ENCODE measurements at places on chromosomes 16 and 17. TPM values are rescaled to one million over a fixed set of nuclear protein-coding genes. Genes with fewer than 3 reads are reported as not detected.

DNA sequence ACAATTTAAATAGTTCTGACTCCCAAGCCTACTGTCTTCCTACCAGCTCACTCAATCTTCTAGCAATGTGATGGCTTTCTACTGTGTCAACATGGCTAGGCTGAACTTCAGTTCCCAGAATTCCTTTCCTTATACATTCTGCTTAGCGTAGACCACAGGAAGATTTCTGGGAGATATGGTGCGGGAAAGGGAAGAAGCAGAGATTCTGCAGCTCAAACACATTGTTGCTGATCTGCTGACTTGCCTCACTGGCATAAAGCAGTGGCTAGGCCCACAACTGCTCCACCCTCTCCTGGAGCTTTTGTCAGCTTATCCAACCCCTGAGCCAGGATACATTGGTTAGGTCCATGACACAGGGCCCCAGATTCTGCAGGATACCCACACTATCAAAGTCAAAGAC is 58.8 kb downstream of the GAS7 start:
- DNase-seq, result no peak

DNA sequence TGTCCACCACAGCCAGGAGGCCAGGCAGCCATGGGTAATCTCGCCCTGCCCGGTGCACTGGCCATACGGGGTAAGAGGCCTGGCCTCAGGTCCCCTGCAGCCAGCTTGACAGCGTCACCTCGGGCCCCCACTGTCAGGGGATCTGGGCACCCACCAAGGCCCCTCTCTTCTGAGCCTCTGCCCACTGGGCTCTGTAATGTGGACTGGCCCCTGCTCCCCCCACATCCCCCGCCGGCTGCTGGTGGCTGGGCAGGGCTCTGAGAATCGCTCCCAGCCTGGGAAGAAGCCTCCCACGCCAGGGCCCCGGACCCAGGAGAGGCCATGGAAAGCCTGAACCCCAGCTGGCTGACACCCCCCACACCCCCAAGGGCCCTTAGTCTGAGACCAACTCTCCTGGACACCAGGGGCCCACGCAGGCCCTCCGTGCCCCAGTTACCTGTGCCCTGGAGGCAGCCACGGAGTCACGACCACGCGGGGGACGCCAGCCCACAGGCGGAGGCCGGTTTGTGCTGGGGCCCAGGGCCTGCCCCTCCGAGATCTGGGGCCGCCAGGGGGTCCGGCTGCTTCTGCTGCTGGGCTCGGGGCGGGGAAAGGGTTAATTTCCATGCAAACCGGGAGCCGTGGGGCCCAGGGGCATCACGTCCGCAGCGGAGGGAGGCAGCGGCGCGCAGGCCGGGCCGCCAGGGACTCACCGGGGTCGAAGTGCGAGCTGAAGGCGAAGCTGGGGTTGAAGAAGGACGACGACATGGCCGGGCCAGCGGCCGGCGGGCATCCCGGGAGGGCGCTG is at the start of gene PVALEF:
Gene PVALEF, plus strand, starts transcription at position 262 of the 787 bp plus-strand sequence. CDS start 15,720 bp downstream, outside the sequence.
- no peak for DNase-seq

DNA sequence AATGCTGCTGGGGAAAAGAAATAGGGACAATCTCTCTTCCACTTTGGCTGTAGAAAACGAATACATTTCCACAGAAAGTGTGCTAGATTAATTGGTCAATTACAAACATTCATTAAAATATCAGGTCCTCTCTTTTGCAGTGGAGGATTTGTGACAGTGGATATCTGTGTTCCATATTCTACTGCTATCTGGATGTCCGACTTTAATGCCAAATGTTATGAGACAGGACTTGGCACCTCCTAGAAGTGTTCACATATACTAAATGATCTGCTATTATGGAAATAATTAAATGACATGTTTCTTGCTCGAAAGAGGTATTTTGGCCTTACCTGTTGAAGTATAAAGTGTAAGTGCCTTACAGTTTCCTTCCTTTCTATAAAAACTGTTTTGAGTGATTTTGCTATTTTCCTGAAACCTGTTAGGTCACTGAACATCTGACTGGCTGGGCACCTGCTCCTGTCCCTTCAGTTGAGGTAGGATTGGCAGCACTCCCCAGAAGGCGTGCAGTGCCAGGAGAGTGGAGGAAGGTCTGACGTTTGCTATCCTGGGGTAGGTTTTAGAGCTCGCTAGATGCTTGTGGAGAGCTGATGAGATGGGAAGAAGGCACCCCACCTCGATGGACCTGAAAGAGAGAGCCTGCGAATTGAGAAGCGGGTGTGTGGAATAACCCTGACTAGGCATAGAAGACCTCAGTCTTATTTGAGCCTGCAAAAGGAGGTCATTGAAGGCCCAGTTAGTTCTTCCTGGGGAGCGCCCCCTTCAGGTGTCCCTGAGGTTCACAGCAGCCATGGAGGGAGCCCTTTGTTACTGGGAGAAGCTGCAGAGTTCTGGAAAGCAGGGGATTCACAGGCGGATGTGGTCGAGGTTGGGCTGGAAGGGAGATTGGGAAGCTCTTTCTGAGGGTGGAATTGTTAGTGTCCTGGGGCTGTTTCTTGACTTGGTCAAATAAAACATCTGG is 159.4 kb upstream of the ZNF267 start:
- DNase-seq, result no peak

Gene AANAT
- not detected for total RNA-seq

Gene ANKRD11
- total RNA-seq, result 135 TPM

DNA sequence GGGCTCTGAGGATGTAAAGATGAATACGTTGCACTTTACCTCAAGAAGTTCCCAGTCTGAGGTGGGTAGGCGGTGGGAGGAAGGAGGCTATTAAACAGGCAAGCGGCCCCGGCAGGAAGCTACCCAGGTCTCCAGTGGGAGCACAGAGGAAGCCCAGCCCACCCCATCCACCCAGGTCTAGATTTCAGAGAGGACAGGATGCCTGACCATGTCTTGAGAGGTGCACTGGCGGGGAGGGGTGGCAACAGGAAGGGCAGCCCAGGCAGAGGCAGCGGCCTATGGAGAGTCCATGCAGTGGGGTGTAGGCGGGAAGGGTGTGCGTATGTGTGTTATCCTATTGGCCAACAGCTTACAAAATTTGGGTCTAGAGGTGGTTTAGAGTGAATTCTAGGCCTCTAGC is 13.9 kb downstream of the SARM1 start:
- no peak for DNase-seq

- no peak for DNase-seq
Measured at GRCh38 chr17:70661342-70662222, 492.2 kb downstream of the KCNJ2 start.

DNA sequence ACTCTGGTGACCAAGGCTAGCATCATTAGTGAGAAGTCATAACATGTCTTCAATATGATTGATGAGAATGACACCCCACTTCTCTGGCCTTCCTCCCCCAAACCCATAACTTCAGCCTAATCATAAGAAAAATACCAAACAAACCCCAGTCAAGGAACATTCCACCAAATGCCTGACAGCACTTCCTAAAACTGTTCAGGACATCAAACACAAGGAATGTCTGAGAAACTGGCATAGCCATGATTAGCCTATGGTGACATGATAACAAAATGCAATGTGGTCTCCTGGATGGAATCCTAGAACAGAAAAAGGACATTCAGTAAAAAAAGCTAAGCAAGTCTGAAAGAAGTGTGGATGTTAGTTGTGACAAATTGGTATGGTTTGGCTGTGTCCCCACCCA is 24.7 kb upstream of the TBX4 start:
- DNase-seq, result no peak

Gene MT1G
- not detected for total RNA-seq

DNA sequence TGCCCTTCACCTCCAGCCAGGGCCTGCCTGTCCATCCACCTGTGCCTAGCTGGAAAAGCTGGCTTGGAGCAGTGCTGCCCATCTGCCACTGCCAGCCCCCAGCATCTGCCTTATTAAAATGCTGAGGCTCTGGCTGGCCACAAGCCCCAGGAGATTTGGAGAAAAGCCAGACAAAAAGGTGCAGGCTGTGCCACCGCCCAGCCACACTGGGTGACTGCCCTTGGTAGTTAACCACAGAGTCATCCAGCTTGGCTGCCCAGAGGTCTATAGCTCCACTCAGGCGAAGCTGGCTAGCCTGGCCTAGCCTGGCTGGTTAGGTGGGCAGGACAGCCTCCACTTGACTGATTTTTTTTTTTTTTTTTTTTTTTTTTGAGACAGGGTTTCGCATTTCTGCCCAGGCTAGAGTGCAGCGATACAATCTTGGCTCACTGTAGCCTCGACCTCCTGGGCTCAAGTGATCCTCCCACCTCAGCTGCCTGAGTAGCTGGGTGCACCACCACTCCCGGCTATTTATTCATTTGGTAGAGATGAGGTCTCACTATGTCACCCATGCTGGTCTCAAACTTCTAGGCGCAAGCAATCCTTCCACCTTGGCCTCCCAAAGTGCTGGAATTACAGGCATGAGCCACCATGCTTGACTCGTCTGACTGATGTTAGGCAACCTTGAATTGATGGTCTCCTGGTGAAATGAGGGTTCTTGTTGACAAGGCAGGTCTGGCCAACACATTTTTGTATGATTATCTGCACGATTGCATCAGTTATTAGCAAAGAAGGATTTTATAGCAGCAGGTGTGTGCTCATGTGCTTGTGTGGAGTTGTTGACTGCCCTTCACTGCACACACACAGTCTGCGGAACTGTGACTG is 103.8 kb downstream of the RAB11FIP4 start:
- DNase-seq, result no peak

GRCh38 chr16:63655846-63656245 is 1466.0 kb downstream of the CDH11 start:
- no peak for DNase-seq

Gene HSD11B2
- total RNA-seq, result 30.2 TPM

Gene SULT1A2
- not detected for total RNA-seq

Gene PRAC1
- total RNA-seq, result 9.6 TPM

GRCh38 chr16:89925596-89926079 is 2.5 kb downstream of the TUBB3 start:
- no peak for DNase-seq

- DNase-seq, result no peak
Measured at GRCh38 chr17:75133001-75133400, 1.5 kb upstream of the NT5C start.

Gene PITPNM3
- total RNA-seq, result 8.6 TPM

Gene TMEM238L
- total RNA-seq, result 1.2 TPM

GRCh38 chr17:1455291-1455796 is 688 bp downstream of the CRK start:
- no peak for DNase-seq

DNA sequence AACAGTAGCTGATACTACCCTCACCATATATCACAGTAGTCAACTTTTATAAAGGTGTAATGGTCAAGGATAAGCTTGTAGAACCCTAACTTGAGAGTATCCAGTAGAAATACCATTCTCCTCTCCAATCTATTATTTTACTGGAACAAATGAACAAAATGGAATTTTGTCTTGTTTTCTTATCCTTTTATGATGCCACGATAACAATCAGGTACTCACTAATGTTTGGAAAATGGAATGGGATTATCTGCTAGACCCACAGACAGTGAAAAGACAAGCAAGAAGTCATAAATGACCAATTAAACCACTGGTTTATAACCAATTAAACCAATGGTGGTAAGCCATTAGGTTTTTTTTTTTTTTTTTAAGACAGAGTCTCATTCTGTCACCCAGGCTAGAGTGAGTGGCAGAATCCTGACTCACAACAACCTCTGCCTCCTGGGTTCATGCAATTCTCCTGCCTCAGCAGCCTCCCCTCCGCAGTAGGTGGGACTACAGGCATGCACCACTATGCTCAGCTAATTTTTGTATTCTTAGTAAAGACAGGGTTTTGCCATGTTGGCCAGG is 10.4 kb downstream of the GPATCH8 start:
- no peak for DNase-seq

- DNase-seq, result no peak
Measured at GRCh38 chr17:82058855-82059249, 6.8 kb downstream of the DUS1L start.

GRCh38 chr17:65278050-65278819 is 141.1 kb downstream of the RGS9 start:
- DNase-seq, result no peak

GRCh38 chr17:72116661-72117521 is 3.9 kb upstream of the SOX9 start:
- DNase-seq, result no peak

DNA sequence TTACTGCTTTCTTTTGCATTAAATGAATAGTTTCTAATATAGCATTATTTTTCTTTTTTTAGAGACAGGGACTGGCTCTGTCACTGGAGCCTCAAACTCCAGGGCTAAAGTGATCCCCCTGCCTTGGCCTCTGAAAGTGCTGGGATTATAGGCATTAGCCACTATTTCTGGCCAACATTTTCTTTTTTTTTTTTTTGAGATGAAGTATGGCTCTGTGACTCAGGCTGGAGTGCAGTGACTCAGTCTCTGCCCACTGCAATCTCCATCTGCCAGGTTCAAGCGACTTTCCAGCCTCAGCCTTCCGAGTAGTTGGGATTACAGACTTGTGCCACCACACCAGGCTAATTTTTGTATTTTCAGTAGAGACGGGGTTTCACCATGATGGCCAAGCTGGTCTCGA is 2.0 kb upstream of the DUXB start:
- no peak for DNase-seq

Gene CCR7
- total RNA-seq, result not detected

Gene SGCA
- 2.2 TPM for total RNA-seq

DNA sequence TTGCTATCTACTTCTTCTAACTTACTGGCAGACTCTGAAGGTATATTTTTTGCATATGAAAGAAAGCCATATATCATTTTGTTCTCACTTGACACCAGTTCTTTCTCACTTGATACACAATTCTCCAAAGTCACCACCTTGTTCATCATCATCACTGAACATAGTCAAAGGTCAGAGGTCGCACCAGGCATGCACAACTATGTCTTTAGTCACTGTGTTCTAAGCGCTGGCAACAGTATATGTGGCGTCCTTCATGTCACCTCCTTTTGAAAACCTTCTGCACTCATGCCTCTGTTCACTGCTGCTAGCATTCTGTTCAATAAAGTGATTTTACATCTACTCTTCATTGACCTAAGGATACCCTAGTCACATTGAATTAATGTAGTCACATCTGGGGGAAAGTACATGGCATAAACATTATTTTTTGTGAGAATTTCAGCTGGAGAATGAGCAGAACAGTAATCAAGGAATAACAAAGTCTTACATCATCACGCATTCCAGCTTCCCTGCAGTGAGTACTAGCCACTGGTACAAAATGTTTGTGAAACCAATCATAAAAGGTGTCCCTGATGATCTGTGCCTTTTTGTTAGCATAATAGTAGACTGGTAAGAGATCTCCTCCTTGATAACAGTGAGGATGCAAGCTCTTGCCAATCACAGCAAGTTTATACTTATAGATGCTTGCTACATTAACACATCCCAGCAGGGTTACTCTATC is 20.5 kb upstream of the TBX4 start:
- no peak for DNase-seq

Gene PDIA2
- total RNA-seq, result not detected
